ENCODE measurements at places on chromosomes 6 and 20. TPM values are rescaled to one million over a fixed set of nuclear protein-coding genes. Genes with fewer than 3 reads are reported as not detected.

Gene SLC35D3
- polyA plus RNA-seq = not detected

Gene LIN28B
- polyA plus RNA-seq = not detected

Gene BHLHE23
- polyA plus RNA-seq = not detected

Gene ENPP1
- not detected for polyA plus RNA-seq

Gene OLIG3
- polyA plus RNA-seq = not detected

Gene BNIP5
- not detected for polyA plus RNA-seq

Gene IP6K3
- not detected for polyA plus RNA-seq

Gene SLC32A1
- not detected for polyA plus RNA-seq

Gene LST1
- polyA plus RNA-seq = 15.3 TPM

GRCh38 chr6:1496836-1497760 lies 107.7 kb downstream of the FOXF2 start:
- no peak for DNase-seq

DNA sequence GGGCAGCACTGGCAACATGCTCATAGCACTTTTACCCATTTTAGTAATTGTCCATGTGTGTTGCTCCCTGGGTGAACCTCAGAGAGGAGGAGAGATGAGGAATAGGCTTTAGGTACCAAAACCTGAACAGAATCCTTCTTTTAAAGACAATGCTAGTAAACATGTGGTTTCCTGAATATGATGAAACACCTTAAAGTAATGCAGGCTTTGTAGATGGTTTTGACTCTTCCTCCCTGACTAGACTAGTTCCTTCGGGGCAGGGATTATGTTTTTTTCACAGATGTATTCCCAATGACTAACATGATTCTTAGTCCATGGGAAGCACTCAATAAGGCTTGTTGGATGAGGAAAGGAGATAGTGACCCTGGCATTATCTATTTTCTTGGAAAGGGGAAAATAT lies 367.6 kb upstream of the JAG1 start:
- no peak for DNase-seq

DNA sequence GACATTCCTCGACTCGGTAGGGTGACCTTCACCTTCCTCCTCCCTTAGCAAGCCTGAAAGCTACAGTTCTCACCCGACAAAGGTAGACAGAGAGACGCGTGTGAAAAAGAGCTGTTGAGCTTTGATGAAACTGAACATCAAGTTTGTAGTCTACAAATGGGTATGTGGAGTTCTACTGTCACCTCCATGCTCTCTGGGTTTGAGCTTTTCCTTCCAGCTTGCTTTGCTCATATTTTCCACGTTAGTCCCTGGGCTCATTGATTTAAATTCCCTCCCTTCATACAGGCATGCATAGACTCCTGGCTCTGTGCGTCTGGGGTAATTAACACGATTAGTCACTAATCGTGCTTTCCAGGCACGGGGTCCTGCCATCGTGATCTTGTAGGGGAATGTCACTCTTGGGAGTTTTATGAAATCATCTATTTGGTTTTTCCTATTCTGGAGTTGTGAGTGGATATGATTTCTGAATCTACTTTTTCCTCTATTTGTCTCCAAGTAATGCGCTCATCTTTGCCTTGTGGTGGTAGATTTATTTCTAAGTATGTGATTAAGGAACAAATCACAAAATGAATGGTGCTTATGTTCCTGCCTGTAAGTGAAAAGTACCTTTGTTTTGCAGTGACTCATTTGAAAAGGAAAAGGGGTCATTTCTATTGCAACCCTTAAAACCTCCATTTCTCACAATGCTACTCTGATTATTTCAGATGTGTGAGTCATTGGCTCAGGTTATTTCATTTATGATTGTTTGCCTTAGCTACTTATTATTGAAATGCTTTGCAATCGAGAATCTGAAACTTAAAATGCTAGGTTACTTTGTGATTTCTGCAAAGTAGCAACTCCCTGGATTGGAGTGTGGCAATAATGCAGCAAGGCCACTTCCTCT lies 154.6 kb downstream of the ZDHHC14 start:
- no peak for DNase-seq

GRCh38 chr6:2949121-2949520 lies 22.2 kb downstream of the SERPINB6 start:
- DNase-seq = no peak

DNA sequence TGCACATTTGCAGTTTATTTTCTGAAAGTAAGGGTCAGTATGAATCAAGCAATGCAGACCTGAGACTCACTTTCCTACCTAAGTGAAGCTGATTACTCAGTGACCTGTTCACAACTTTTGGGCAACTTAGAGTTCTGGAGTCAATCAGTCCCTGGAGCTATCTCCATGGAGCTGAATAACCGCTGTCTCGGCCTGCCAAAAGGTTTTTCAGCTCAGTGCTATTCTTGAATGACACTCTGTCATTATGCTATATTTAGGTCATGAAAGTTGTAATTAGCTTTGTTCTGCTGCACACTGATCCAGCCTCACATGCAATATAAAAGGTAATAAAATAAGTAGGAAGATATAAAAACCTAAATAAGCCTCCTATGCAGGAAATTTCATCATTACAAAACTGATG lies 356.0 kb downstream of the BMP2 start:
- DNase-seq = no peak

DNA sequence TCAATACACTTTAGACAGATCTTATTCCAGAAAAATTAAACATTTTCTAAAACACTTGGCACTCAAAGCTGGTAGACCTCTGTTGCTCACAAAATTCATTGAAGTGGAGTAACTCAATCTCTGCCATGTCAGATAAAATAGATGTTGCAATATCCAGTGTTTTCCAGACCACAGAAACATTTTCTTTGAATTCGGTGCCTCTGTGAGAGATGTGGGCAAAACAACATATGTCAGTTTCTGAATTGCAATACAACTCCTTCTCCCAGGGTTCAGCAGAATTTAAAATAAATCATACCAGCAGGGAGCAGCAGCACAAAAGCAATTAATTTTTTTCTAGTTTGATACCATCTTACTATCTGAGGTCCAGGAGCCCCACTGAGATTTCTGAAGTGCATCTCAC lies 11.3 kb upstream of the PKHD1 start:
- peak; percentile 7 for DNase-seq

GRCh38 chr6:83247471-83247870 lies 54.3 kb downstream of the RWDD2A start:
- no peak for DNase-seq

GRCh38 chr6:62808565-62809293 lies 402.5 kb upstream of the FKBP1C start:
- no peak for DNase-seq

DNA sequence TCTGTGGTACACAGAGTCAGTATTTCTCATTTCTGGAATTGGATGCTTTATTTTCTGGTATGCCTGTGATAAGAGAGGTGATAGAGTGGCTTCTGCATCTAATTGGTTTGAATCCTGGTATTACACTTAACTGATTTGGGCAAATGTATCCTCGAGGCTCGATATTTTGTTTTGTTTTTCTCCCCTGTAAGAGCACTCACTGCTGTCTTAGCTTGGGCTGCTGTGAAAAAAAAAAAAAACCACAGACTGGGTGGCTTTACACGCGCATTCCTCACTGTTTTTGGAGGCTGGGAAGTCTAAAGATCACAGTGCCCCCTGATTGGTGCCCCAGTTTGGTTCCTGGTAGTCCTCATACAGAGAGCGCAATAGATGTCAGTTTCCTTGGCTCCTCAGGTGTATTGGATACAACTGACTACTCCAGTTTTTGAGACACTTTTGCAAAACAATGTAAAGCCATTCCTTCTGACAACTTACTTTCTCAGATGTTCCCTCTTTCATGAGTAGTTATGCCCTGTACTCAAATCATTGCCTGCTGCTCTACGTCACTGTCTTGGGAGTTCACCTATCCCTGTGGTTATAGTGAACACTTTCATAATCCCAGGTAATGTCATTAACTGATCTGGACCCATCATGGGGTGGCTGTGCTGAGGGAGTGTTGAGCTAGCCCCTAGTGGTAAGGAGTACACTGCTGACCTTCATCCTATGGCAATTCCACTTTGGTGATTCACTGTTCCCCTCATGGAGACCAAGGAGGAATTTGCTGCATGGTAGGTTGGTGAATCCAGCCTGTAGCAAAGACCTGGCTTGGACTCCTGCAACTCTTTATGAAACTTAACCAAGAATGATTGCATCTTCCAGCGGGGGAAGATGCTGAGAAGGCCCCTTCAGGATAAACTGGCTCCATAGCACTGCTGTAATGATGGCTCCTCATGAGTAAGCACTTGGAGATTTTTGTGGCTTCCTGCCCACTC lies 3.5 kb upstream of the ACAT2 start:
- no peak for DNase-seq

- no peak for DNase-seq
Measured at GRCh38 chr6:107786179-107786578, 37.9 kb downstream of the SCML4 start.

- DNase-seq = no peak
Measured at GRCh38 chr20:49446808-49447207, 35.7 kb downstream of the KCNB1 start.

- DNase-seq = no peak
Measured at GRCh38 chr6:44837741-44838140, 450.2 kb downstream of the CDC5L start.

- no peak for DNase-seq
Measured at GRCh38 chr6:99276747-99277146, 72.7 kb downstream of the FAXC start.

- no peak for DNase-seq
Measured at GRCh38 chr20:9088556-9088955, 19.7 kb downstream of the PLCB4 start.

DNA sequence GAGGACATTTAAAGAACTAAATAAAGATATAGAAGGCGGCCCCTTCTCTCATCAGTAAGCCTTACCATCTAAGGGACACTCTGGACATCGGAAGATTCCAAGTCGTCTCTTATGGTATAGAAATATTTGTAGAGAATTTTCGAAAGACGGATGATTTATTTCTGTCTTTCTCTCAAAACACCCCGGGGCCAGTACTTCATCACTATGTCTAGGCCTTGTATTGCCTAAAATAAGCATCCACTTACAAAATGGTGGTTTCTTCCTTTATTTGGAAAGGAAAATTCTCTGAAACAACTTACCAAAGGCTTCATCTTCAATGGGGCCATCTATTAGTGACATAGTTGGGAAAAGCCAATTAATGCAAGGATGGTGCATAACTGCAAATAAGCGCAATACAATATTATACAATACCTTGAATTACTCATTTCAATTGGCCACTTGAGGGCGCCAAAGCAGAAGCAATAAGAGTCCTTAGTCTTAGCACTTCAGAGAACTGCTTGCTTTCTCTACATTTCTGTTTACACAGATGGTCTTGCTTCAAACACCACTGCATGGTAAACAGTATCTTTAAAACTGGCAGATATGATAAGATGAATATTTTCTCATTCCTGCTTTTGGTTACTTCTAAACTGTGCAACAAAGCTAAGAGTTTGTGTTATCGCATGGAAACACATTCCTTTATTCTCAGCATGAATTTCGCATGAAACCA lies 113.2 kb downstream of the VIP start:
- DNase-seq = peak; percentile 25

DNA sequence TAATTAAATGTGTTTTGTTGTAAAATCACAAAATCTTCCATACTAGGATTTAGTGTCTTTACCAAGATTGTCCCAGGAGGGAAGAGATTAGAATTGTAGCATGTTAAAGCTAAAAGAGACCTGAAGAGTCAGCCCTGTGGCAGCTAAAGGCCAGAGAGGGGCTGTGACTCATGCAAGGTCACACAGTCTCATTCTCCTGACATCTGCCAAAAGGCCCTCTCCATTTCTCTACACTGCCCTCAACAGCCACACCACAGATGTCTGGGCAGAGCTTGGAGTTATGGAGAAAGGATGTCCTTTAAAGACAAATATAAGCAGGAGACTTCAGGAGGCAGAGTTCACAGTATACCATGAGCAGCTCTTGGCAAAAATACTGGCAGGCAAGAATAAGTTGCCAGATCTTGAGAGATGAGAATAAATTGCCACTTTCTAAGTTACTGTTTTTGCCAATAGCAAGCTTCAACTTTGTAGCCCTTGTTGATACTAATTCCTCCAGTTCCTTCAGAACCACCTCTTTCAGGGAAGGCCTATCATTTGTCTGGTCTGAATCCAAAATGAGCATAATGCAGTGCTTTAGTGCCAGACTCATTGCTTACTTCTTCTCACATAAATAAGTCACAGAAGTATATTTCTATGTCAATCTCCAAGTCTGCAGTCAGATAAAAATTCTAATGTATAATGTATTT lies 41.7 kb downstream of the AKIRIN2 start:
- no peak for DNase-seq
